ENCODE measurements at places on chromosomes 12 and 14.
A peak's percentile ranks its signal among the peaks of the same experiment; 100 is the strongest.

GRCh38 chr12:4041187-4041885 is 168.1 kb upstream of the PARP11 start:
- DNase-seq: no peak

- DNase-seq: no peak
Observed at GRCh38 chr12:467591-467990, 7.9 kb downstream of the B4GALNT3 start.

- no peak for DNase-seq
Observed at GRCh38 chr14:59303216-59303615, 114.7 kb downstream of the DAAM1 start.

DNA sequence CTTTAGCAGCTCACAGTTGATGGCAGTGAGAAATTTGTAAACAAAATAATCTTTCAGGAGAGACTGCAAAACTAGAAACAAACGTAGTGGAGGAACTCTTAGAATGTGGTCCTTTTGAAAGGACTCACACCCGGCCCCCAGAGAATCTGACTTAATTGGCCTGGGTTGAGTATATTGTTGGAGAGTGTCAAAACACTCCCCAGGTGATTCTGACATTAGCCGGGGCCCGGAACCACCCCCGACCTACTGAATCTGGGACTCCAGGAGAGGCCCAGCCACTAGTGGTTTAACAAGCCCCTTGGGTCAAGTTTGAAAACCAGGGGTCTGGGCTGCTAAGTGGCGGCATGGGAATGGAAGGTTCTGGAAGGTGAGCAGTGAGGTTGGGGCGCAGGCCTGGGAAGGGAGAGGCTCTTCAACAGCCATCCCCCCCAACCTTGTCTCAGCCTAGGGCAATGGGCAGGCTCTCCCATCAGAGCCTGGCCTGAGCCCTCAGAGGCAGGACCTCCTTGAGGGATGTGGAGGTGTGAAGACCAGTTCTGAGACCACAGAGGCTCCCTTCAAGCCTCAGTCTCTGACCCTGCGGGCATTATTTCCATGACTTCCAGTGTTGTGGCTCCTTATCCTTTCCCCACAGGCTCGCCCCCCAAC is 1.1 kb upstream of the ELK3 start:
- DNase-seq: no peak

GRCh38 chr12:108622921-108623514 is 10.7 kb downstream of the SELPLG start:
- DNase-seq: no peak

DNA sequence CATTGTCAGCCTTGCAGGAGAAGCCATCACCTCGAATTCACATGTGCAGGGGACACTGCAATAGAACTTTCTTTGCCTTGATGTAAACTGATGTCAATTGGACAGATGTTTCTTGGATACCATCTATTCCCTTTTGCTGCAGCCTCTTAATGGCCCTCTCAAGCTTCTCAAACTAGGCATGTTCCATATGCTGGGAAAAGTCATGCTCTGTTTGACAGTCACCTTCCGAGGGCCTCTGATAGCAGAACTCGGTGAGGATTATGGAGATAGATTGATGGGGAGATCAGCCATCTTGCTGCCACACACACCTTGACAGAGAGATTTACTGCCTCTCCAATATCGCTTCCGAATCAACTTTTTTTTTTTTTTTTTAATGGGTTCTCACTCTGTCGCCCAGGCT is 145.8 kb upstream of the NUDT4 start:
- no peak for DNase-seq

GRCh38 chr12:64120568-64120967 is 101.5 kb downstream of the KICS2 start:
- peak; percentile 75 for DNase-seq

GRCh38 chr14:99352688-99353280 is 80.8 kb upstream of the BCL11B start:
- no peak for DNase-seq

DNA sequence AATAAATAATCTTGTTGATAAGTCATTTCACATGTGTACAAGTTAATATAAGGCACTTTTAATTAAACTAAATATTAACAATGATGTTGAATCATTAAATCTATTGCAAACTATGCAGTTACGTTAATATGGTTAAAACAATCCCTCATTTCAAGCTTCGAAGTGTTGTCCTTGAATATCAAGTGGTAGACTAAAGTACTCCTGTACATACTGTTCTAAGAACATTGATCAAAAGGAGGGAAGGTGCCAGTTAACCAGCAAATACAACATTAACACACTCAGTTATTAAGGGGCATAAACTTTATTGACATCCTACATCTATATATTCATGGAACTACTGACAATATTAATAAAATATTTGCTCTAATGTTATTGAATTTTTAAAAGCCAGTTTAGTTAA is 8.7 kb downstream of the BCAT1 start:
- DNase-seq: no peak

- peak; percentile 31 for DNase-seq
Observed at GRCh38 chr14:29663281-29663801, 264.3 kb downstream of the PRKD1 start.

- DNase-seq: peak; percentile 61
Observed at GRCh38 chr12:6563448-6564050, 4.5 kb downstream of the NOP2 start.

DNA sequence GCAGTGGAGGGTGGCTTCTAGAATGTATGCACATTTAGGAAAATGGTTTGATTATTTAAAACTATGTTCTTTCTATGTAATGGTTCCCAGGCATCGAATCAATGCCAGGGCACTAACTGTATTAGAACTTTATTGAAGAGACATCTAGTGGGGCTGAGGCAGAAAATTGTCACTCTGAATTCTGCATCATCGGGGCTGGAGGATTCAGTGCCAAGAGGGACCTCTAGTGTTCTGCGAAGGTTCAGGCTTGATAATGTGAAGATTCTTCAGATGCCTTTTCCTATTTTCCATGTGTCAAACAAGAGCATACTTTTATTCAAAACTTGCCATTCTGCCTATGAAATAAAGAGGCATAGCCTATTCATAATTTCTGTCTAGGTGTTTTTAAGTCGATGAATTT is 146.3 kb downstream of the CAND1 start:
- DNase-seq: peak; percentile 30

DNA sequence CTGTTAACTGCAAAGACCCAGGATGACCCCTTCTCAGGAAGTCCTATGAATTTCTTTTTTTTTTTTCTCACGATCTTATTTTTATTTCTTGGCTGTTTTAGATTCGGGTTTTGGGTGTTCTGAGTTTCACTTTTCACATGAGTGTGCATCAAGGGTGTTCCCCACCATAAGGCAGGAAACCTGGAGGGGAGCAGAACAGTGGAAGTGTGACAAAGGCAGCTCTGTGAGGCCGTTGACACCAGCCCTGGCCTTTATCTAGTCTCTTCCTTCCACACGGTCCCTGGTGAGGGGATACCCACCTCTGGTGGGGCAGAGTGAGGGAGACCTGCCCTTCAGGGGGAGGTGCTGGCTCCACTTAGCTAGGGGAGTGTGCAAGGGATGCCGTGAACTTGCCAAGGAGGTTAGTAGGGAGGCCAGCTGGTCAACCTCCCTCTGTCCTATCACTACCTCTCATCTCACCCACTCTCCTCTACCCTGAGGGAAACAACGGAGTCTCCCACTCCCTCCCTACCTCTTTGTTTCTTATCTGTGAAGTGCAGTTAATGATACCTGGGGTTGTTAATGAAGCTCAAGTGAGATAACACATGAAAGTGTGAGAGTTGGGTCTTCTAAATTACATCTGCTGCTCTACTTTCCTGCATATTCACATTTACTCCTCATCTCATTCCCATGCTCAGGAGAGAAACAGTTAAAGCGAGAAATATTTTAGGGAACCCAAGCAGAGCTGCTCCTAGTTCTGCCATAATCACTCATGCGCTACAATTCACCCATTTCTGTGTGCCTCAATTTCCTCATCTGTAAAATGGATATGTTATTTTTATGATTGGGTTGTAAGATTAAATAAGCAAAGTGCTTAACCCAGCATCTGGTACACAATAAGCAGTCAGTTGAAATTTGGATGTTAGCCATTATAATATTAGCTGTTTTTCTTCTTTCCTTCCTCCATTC is 4.4 kb upstream of the GALNT6 start:
- no peak for DNase-seq

DNA sequence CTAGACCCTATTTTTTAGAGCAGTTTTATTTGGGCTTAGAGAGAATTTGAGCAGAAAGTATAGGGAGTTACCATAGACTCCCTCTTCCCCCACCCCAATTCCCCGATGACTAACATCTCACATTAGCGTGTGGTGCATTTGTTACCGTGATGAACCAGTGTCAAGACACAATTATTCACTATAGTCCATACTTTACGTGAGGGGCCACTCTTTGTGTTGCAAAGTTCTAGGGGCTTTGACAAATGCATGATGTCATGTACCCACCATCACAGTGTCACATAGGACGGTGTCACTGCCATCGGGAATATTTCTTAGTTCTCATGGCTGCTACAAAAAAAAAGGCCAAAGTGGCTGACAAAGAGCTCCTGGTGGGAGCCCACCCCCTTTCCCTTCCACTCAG is 119.1 kb downstream of the PHETA1 start:
- no peak for DNase-seq

DNA sequence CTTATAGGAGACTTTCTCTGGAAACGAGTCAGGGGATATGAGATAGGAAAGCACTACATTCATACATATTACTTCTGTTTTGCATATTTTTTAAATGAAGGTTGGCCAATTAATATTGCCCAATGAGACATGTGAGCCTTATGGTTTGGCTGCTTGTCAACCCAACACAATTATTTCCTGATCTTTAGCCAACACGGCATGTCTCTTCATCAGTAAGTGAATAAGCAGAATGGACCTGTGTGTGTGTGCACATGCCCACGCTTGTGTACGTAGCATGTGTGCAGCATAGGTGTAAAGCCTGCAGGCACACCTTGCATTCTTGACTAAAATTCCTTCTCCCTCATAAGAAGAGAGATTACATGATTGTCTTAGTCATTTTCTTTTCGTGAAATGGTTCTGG is 88.3 kb downstream of the STON2 start:
- DNase-seq: peak; percentile 70

- no peak for DNase-seq
Observed at GRCh38 chr14:80364816-80365215, 153.5 kb upstream of the DIO2 start.

- no peak for DNase-seq
Observed at GRCh38 chr12:109488051-109488665, 10.7 kb downstream of the UBE3B start.

DNA sequence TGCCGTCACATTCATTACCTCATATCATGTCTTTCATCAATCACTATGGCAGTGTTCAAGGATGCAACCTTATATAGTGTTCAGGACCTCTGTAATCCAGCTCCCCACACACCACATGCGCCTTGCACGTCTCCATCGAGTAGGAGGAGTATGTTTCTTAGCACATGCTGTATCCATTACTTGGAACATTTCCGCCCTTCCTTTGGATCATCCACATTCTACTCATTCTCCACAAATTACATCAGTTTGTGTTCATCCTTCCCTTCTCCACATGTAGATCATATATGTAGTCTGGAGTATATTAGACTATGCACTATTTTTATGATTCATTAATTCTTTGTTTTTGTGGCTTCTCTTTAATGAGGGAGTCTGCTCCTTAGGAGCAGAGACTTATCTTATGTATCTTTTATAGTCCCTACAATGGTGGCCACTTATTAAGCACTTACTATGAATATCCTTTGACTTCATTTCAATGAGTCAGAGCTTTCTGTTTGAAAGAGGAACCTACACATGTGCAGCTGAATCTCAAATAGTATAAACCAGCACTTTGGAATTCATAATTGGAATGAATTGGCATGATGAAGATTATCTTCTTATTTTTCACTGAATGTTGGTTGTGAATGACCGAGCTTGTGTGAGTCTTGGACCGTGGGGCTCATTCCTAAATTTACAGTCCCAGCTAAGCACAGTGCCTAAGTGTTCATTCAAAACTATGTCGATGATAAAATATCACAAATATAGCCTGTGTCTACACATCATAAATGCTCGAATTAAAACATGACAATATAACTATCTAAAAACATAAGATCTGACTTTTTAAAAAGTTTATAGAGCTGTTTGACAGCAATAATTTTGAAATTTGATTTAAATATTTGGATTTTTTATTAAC is 30.2 kb upstream of the NPAS3 start:
- no peak for DNase-seq

- DNase-seq: peak; percentile 90
Observed at GRCh38 chr12:47903927-47904712, 674 bp downstream of the VDR start.

DNA sequence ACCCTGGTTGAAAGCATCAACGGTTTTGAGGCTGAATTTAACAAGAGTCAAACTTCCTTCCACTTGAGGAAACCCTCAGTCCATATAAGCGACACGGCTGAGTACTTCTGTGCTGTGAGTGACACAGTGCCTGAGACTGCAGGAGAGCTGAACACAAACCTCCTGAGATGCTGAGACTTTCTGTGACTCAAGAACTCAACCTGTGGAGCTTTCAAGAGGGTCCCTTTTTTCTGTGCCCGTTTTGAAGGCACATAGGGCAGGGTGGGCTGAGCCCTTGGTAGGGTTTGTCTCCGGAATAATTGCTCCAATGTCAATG is 305.3 kb upstream of the OR4E1 start:
- DNase-seq: no peak

DNA sequence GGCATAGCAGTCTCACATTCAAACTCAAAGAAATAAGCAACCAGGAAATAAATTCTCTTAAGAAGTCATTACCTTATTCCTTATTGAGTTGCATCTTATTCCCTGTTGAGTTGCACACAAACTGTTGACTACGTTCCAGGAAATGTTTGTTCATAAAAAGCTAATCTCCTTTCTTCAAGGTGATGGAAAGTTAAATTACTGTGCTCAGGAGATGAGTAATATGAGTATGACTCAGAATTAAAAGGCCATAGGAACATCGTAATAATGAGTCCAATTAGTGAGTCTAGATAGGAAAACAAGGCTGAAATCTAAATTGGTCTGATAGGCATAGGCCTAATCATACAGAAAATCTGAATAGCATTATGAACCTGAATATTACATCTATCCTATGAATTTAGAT is 203.1 kb downstream of the SLC2A13 start:
- peak; percentile 38 for DNase-seq

DNA sequence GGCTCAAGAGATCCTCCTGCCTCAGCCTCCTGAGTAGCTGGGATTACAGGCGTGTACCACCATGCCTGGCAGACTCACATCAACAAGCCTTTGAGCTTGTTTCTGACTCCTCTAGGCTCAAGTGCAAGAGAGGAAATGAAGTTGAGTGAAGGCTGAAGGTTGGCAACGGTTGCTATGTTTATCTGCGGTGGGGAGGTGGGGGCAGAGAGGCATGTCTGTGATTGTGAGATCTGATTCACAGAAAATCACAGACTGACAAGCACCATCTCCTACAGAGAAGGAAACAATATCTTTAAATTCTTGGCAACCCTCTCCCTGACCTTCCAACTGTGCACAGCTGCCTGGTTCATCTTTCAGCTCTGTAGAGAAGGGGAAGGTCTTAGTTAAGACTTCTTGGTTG is 22.1 kb upstream of the NINJ2 start:
- DNase-seq: no peak

DNA sequence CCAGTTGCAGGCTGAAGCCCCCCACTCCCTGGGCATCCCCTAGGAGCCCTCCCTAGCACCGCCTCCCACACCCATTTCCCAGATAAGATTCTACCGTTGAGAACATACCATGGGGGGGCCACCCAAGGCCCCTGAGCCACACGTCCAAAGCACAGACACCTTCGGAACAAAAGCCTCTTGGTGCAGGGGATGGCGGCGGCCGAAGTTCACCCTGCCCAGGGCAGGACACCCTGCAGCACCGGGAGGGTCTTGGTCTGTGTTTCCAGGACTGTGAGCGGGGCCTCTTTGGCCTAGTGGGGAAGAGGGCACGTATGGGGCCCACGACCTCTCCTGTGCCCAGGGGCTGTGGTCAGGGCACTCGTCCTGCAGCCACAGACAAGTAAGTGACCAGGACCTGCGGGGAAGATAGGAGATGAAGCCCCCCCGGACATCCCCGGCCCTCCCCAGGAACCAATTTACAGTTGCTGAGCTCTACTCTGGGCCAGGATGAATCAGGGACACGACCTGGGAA is 154.3 kb upstream of the C14orf180 start:
- DNase-seq: no peak
